ENCODE measurements at places on chromosomes 4 and X. TPM values are rescaled to one million over a fixed set of nuclear protein-coding genes. Genes with fewer than 3 reads are reported as not detected.

Gene GAGE13
- total RNA-seq, result not detected

Gene SPANXA1
- total RNA-seq, result not detected

Gene DOCK11
- total RNA-seq, result 14.7 TPM

Gene PDCL2
- total RNA-seq, result not detected

Gene FAT4
- 37.5 TPM for total RNA-seq

DNA sequence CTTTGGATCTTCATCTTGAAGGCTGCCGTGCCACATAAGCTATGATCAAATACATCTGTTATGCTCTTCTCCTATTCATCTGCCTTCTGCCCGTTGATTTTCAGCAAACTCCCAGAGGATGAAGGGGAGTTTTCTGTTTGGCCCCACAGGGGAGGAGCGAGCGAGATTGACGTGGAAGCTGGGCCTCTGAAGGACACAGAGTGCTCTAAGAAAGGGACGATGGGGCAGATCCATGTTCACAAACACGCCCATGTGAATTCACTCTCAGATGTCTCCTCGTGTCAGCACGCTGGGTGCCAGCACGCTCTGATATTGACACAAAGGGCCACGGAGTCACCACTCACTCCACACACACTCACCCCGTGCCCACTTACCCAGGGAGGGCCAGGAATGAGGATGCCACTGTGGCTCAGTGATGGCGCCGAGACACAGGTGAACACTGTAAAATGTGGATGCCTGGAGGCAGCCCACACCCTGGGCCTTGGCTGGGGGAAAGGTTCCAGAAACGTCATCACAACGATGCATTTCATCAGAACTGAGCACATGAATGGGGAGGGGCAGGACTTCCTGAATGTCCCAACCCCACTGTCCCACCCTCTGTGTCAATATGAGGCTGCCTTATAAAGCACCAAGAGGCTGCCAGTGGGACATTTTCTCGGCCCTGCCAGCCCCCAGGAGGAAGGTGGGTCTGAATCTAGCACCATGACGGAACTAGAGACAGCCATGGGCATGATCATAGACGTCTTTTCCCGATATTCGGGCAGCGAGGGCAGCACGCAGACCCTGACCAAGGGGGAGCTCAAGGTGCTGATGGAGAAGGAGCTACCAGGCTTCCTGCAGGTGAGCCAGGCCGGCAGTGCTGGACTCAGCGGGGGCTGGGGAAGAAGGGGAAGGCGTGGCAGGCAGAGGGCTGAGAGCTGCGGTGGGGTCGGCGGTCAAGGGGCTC lies at the start of gene S100P:
Gene S100P, plus strand, starts transcription at position 648 of the 946 bp plus-strand sequence. Its CDS starts 55 bp downstream, at position 703.
- DNase-seq, result no peak

GRCh38 chr4:165325732-165326512 lies 1.5 kb upstream of the MSMO1 start:
- peak; percentile 93 for DNase-seq

GRCh38 chrX:57156397-57157049 lies 19.3 kb upstream of the SPIN2A start:
- DNase-seq, result peak; percentile 40

GRCh38 chr4:141347684-141348083 lies 127.0 kb downstream of the ZNF330 start:
- DNase-seq, result no peak

GRCh38 chrX:9784332-9784731 lies 1.9 kb upstream of the SHROOM2 start:
- no peak for DNase-seq

DNA sequence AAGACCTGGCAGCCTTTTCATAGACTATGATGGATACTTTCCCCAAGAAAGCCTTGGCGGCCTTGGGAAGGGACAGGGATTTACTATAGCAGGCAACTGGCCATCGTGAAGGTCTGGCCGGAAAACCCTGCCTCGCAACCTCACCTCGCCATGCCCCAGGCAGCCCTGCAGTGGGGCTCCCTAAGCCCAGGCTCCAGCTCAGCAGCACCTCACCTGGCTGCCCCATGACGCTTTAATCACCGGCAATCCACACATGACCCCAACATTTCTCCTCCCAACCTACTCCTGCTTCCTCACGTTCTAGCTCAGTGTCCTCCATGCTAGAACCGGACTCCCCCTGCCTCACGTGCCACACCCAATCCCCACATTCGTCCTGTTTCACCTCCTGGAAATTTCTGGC lies 82.4 kb downstream of the NSUN7 start:
- DNase-seq, result no peak

DNA sequence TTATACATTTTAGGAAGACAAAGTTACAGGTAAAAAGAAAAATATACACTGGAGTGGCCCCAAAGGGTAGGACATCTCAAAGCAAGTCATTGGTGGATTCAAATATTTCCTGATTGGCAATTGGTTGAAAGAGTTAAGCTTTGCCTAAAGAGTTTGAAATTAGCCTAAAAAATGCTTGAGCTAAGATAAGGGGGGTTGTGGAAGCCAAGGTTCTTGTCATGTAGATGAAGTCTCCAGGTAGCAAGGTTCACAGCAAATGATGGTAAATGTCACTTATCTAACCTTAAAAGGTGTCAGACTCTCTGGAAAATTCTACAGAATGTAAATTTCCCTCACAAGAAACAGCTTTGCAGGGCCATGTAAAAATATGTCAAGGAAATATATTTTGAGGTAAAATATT lies 596.7 kb downstream of the FAT4 start:
- no peak for DNase-seq
